Activated naive CD8-positive, alpha-beta T cell treated with anti-CD3 and anti-CD28 coated beads, Interleukin-2, amount 10 ng/mL, durations not matched to agents 7 days and 5 days (primary cell): ENCODE measurements at places on chromosomes 5 and 9.

GRCh38 chr5:83955916-83956315, 235.3 kb upstream of the HAPLN1 start:
- H3K27me3 ChIP-seq, result no peaks in the 10 kb centered on the region
- H3K36me3 ChIP-seq, result no peaks in the 10 kb centered on the region
- H3K4me3 ChIP-seq, result no peak overlapping the region
- H3K4me1 ChIP-seq, result no peaks in the 10 kb centered on the region

GRCh38 chr5:1660001-1660400, 136.2 kb upstream of the LPCAT1 start:
- H3K4me1 ChIP-seq, result peaks cover 2% of the 10 kb centered on the region
- no peak overlapping the region for H3K27ac ChIP-seq
- DNase-seq, result no peak
- H3K36me3 ChIP-seq, result no peaks in the 10 kb centered on the region

DNA sequence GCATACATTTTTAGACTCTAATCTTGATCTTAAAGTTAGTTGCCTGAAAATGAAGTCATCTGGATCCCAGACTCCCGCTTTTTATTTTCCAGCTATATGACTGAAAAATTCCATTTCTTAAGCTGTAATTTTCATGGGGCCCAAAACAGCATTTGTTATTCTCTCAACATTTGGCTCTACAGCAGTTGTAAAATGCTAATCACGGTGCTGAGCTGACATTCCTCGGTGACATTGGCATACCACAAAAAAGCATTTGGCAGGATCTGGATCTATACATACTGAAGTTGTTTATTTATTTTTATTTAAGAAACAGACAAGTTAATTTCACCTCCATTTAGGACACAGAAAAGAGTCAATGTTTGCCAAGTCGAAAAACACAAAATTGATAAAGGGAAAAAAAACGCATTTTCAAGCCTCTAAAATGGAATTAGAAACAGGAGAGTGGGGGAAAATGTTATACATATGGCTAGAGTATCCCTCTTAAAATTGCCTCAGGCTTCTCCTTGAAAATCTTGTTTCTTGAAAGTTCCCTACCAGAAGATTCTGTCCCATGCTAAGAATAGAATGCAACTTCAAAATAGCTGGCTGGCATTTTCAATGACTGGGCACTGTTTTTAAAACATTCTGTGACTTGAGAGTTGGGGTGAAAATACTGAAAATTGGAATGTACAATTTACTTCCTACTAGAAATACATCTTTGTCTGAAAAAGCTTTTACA, 207.5 kb upstream of the TBCA start:
- no peak overlapping the region for H3K27ac ChIP-seq
- no peak for DNase-seq
- H3K27me3 ChIP-seq, result peaks cover 33% of the 10 kb centered on the region

DNA sequence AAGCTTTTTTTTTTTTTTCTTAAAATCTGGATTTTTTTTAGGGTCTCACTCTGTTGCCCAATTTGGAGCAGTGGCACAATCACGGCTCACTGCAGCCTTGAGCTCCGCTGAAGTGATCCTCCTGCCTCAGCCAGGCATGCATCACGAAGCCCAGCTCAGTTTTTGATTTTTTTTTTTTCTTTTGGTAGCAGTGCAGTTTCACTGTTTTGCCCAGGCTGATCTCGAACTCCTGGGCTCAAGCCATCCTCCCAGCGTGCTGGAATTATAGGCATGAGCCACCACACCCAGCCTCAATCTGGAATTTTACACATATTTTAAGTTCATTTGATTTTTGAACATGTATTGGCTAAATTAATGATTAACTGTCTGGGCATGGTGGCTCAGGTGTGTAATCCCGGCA, 36.3 kb downstream of the TRIO start:
- H3K36me3 ChIP-seq, result no peaks in the 10 kb centered on the region
- H3K4me3 ChIP-seq, result no peak overlapping the region
- DNase-seq, result no peak
- H3K27ac ChIP-seq, result no peak overlapping the region
- H3K4me1 ChIP-seq, result peaks cover under 1% of the 10 kb centered on the region

GRCh38 chr5:172437445-172438318, 16.6 kb downstream of the SH3PXD2B start:
- no peaks in the 10 kb centered on the region for H3K4me1 ChIP-seq
- no peak for DNase-seq
- no peak overlapping the region for H3K27ac ChIP-seq
- peaks cover 6% of the 10 kb centered on the region for H3K27me3 ChIP-seq
- no peak overlapping the region for H3K4me3 ChIP-seq

DNA sequence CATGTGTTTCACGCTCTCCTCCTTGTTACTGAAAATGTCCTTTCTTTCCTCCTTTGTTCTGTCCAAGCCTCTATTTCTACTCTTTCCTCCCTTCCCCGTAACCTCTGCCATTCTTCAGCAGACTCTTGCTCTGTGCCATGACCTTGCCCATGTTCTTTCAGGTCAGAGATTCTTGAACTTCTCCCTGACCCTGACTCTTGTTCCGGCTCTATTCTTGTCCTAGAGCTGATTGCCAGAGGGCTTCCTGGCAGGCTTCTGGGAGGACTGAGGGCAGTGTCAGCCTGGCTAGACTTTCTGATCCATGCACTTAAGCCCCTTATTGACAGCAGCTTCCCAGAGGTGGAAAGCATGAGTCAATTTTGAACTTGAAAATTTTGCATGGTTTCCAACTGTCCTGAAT, 174.2 kb downstream of the TMEM161B start:
- no peak overlapping the region for H3K27ac ChIP-seq
- H3K27me3 ChIP-seq, result peaks cover 2% of the 10 kb centered on the region
- H3K4me1 ChIP-seq, result no peaks in the 10 kb centered on the region
- H3K36me3 ChIP-seq, result no peaks in the 10 kb centered on the region
- no peak overlapping the region for H3K4me3 ChIP-seq
- no peak for DNase-seq

DNA sequence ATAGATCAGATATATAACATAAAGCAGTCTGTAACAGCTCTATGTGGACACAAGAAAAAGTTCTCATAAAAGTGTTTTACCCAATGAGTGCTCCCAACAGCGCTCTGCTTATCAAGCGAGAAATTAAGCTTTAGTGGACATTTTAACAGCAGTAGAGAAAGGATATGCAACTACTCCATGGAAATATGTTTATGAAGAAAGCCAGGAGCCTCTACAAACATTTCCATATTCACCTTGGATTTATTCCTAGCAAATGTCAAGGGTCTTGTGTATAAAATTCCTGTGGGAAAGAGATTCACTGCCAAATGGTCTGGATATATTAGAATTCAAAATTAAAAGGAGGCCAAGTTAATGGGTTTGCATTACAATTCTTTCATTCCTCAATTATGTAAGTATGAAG, 66.5 kb downstream of the DTWD2 start:
- H3K27ac ChIP-seq, result no peak overlapping the region
- H3K27me3 ChIP-seq, result no peaks in the 10 kb centered on the region
- no peaks in the 10 kb centered on the region for H3K4me1 ChIP-seq
- DNase-seq, result no peak
- H3K36me3 ChIP-seq, result no peaks in the 10 kb centered on the region

- H3K4me1 ChIP-seq, result no peaks in the 10 kb centered on the region
- H3K36me3 ChIP-seq, result no peaks in the 10 kb centered on the region
- H3K27ac ChIP-seq, result no peak overlapping the region
These were observed 1151.8 kb downstream of the CDH12 start for GRCh38 chr5:21701317-21701716.

- H3K36me3 ChIP-seq, result peaks cover 8% of the 10 kb centered on the region
- no peak overlapping the region for H3K27ac ChIP-seq
- no peaks in the 10 kb centered on the region for H3K4me1 ChIP-seq
- no peak for DNase-seq
These were observed 93.9 kb downstream of the GPBP1 start for GRCh38 chr5:57267805-57268204.

- H3K27ac ChIP-seq, result no peak overlapping the region
- no peak overlapping the region for H3K4me3 ChIP-seq
- peaks cover 3% of the 10 kb centered on the region for H3K27me3 ChIP-seq
- H3K4me1 ChIP-seq, result no peaks in the 10 kb centered on the region
- no peaks in the 10 kb centered on the region for H3K36me3 ChIP-seq
- DNase-seq, result no peak
These were observed 52.4 kb upstream of the HMHB1 start for GRCh38 chr5:143759396-143760130.

DNA sequence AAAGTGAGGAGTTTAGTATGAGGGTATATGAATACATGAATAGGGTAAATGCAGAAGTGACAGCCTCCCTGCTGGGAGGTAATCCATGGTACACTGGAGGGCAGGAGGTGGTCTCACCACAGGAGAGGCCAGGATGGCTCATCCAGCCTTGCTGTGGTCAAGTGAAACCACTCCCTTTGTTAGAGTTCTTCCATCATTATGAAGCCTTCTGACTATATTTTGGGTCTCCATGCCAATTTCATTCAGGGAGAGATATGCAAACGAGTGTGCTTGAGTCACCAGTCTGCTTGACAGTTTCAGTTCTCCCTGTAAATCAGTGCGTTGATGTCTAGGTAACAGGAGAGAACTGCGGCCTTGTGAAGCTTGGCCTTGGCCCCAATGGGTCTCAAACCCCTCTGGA, 16.4 kb downstream of the PPP3R2 start:
- no peak for DNase-seq
- H3K36me3 ChIP-seq, result peaks cover 3% of the 10 kb centered on the region
- H3K4me3 ChIP-seq, result no peak overlapping the region
- peaks cover 6% of the 10 kb centered on the region for H3K4me1 ChIP-seq

GRCh38 chr9:105694848-105695581, 674 bp downstream of the TMEM38B start:
- H3K36me3 ChIP-seq, result no peaks in the 10 kb centered on the region
- peak overlapping the region; percentile 89 for H3K4me3 ChIP-seq
- DNase-seq, result peak; percentile 68

- H3K36me3 ChIP-seq, result peaks cover 6% of the 10 kb centered on the region
- DNase-seq, result no peak
- no peak overlapping the region for H3K27ac ChIP-seq
- H3K27me3 ChIP-seq, result no peaks in the 10 kb centered on the region
These were observed 24.3 kb downstream of the KCNV2 start for GRCh38 chr9:2741441-2742158.

DNA sequence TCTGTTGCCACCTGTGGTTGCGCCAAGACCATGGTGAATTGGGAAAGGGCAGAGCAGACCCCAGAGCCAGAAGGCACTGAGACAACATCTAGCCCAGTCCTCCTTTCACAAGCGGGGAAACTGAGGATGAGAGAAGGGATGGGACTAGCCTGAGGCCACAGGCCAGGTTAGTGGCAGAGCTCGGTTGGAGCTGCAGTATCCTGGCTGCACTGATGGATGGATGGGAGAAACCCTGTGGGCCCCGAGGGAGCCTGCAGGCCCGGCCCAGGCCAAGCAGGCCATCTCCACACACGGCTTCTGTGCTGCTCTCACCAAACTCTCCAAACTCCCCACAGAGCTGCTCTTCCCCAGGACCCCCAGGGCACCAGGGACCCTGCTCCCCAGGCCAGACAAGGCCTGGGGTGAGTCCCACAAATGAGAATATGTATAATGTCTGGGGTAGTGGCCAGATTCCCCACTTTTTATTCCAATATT, 60.2 kb downstream of the TSTD2 start:
- no peak overlapping the region for H3K4me3 ChIP-seq
- peaks cover 9% of the 10 kb centered on the region for H3K4me1 ChIP-seq
- no peak for DNase-seq
- H3K36me3 ChIP-seq, result no peaks in the 10 kb centered on the region
- H3K27me3 ChIP-seq, result peaks cover 1% of the 10 kb centered on the region

DNA sequence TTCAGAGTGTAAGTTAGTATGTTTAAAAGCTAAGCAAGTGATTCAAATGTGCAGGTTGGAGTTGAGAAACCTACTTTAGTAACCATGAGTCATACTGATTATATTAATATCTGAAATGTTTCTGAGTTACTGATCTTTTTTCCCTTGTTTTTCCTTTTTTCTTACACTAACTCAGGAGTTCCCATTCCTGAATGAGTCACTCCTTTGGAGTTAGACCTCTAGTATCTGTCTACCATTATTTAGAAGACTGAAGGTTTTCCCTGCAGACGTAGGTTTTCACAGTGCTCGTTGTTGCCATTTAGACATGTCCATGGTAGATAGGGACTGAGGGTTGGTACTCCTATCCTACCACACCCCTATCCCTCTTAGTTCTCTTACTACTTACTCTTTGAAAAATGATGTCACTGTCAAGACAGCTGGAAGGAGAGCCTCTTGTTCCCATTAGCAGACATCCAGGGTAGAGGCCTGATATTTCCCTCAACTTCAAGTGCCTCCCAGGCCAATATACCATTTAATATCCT, 20.2 kb downstream of the OCLN start:
- no peaks in the 10 kb centered on the region for H3K36me3 ChIP-seq
- H3K4me3 ChIP-seq, result no peak overlapping the region
- no peak for DNase-seq
- H3K27me3 ChIP-seq, result peaks cover 2% of the 10 kb centered on the region

- DNase-seq, result no peak
- peaks cover 71% of the 10 kb centered on the region for H3K4me1 ChIP-seq
- H3K27ac ChIP-seq, result peak overlapping the region; percentile 83
- no peaks in the 10 kb centered on the region for H3K27me3 ChIP-seq
These were observed 2.9 kb downstream of the B4GALT1 start for GRCh38 chr9:33164138-33164809.

GRCh38 chr9:33184963-33185362, 17.8 kb upstream of the B4GALT1 start:
- peaks cover 3% of the 10 kb centered on the region for H3K4me1 ChIP-seq
- DNase-seq, result no peak
- peaks cover 11% of the 10 kb centered on the region for H3K27me3 ChIP-seq
- no peaks in the 10 kb centered on the region for H3K36me3 ChIP-seq

GRCh38 chr5:82785456-82785855, 291.7 kb downstream of the TMEM167A start:
- H3K27ac ChIP-seq, result no peak overlapping the region
- H3K27me3 ChIP-seq, result peaks cover 5% of the 10 kb centered on the region
- H3K4me1 ChIP-seq, result no peaks in the 10 kb centered on the region

- H3K4me3 ChIP-seq, result no peak overlapping the region
- H3K4me1 ChIP-seq, result no peaks in the 10 kb centered on the region
- peaks cover 27% of the 10 kb centered on the region for H3K27me3 ChIP-seq
- no peak for DNase-seq
- no peaks in the 10 kb centered on the region for H3K36me3 ChIP-seq
- H3K27ac ChIP-seq, result no peak overlapping the region
These were observed 133.9 kb upstream of the ERCC6L2 start for GRCh38 chr9:95741631-95742030.

DNA sequence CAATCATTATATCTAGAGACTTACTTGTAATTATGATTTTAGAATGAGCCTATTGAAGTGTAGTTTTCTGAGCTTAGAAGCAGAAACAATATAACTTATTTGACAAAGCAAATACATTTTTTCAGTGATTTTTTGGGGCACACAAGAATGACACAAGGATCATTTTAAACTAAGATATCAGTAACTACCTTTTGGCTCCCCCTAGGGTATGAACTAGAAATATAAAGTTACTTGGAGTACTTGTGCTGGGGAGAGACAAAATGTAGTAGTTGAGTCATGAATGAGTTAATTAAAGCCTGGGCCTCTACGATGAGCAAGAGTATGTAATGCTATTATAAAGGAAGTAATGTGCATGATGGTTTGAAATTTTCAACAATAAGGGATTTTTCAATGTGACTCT, 1244.1 kb upstream of the ACO1 start:
- DNase-seq, result no peak
- no peak overlapping the region for H3K4me3 ChIP-seq
- H3K36me3 ChIP-seq, result no peaks in the 10 kb centered on the region
- no peaks in the 10 kb centered on the region for H3K4me1 ChIP-seq
- no peaks in the 10 kb centered on the region for H3K27me3 ChIP-seq
- no peak overlapping the region for H3K27ac ChIP-seq

- no peaks in the 10 kb centered on the region for H3K36me3 ChIP-seq
- H3K4me1 ChIP-seq, result no peaks in the 10 kb centered on the region
- H3K4me3 ChIP-seq, result no peak overlapping the region
- DNase-seq, result no peak
These were observed 2375.8 kb downstream of the MAT2B start for GRCh38 chr5:165881259-165881658.
